Stimulated activated CD4-positive, alpha-beta T cell treated with anti-CD3 and anti-CD28 coated beads, Interleukin-15, amount 100 ng/mL, for 48 hours (primary cell): ENCODE measurements at places on chromosomes 4 and X.

DNA sequence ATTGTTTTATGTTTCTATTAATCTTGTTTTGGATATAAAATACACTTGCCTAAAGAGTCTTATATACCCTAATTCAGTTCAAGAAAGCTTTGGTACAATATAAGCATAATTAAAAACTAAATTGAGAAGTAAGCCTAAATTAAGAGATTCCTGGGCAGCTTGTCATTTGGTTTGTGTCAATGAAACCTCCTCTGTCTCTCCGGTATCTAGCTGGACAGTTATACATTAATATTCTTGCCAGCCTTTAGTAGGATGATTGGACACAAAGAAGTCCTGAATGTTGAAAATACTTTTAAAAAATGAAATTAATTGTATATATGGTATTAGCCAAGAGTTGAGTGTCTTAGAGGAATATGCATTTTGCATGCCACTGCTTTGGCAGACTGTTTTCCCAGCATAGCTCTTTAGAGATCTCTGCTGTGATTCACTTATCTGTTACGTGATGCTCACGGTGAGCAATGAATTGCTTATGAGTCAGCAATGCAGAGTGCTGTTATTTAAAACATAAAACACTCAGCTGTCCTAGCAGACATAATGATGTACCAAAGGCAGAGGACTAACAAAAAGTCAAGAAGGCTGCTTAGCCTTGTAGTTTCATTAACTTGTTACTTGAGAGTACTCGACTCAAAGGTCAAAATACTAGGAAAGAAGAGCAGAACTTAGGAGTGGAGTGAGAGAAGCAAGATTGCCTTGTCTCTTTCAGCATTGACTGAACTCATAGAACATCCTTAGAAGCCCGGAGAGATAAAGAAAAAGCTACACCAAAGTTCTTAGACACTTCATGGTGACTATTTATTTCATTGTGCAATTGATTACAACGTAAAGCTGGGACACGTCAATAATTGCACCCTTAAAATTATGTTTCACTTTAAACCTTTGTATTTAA, 1296.1 kb upstream of the PCDH7 start:
- no peak for DNase-seq

GRCh38 chrX:117788339-117788738, 328.3 kb downstream of the KLHL13 start:
- DNase-seq, result no peak

DNA sequence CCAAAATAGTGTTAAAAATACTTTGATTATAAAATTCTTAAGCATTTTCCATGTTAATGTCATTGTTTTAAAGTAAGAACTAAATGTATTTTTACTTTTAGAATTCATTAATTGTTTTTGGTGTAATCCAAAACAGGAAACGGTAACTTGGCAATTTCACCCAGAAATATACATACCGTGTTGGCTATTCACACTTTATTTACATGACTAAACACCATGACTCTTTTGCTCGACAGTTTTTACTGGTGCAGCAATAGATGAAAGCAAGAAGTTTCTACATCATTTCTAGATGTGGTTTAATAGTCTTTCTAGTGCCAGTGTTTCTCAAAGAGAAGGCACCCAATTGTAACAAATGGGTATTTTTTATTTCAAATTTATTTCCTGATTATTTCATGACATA, 25.6 kb upstream of the MAGEA1 start:
- DNase-seq, result no peak

DNA sequence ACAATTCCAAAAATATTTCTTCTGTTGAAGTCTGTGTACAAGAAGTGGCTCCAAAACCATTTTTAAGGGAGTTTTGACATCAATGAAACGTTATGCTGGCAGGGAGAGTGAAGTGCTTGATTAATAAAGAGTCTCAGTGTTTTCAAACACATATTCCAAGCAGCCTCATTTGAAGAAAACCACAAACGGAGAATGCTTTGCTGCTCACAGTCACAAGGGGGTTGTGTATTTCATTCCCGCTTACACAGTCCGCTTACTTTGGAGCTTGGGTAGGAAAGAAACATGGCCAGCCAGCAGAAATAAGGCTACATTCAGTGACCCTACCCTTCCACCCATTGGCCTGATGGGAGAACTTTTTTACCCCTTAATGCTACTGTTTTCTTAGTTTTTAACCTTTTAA, 586.2 kb downstream of the RAB28 start:
- no peak for DNase-seq

- no peak for DNase-seq
Measured at GRCh38 chr4:15544248-15544729, 74.6 kb downstream of the CC2D2A start.

GRCh38 chr4:104025251-104025650, 305.5 kb upstream of the TACR3 start:
- DNase-seq, result no peak

DNA sequence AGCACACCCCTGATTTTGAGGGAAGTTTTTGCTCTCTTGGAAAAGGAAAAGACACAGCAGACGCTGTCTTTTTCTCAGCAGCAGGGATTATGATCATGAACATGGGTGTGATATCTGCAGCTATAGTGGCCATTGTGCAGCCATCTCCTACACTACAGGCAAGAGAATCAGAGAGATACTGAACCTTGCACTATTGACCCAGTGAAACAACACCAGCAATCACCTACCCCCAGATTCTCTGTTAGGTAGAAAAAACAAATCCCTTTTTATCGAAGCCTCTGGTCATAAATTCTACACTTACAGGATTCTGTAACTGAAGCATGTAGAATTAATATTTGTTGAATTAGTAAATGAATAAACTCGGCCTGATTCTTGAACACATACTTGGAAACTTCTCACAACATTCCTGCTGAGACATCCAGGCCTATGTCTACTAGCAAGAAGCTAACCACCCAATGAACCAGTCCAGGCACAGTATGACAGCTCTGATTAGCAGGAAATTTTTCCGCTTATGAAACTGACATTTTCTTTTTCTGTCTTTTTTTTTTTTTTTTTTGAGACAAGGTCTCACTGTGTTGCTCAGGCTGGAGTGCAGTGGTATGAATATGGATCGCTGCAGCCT, 5.0 kb upstream of the AFAP1 start:
- no peak for DNase-seq
